Cerebellum (tissue), 4 donors: ENCODE measurements at places on chromosomes 1 and 21.
A peak's percentile ranks its signal among the peaks of the same experiment; 100 is the strongest.

GRCh38 chr1:247914941-247915662 lies 5.0 kb upstream of the OR2T8 start:
- DNase-seq, result no peak

GRCh38 chr1:112371775-112372174 lies 24.2 kb upstream of the CTTNBP2NL start:
- no peak for DNase-seq

DNA sequence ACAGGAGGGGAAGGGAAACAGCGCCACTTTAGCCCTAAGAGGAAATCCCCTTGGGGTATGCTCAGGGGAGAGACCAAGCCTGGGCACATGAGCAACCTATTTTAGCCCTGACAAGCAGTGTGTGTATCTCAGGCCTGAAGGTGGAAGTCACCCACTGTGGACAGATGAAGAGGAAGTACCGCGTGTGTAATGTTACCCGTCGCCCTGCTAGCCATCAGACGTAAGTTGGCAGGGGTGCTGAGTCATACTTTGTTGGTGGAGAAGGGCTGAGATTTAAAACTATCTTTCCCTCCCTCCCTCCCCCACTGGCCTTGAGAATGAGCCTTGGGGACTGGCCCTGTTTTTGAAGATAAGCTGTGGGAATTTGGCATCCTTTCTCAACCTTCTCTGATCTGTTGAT lies 11.2 kb downstream of the AGO1 start:
- DNase-seq, result no peak

DNA sequence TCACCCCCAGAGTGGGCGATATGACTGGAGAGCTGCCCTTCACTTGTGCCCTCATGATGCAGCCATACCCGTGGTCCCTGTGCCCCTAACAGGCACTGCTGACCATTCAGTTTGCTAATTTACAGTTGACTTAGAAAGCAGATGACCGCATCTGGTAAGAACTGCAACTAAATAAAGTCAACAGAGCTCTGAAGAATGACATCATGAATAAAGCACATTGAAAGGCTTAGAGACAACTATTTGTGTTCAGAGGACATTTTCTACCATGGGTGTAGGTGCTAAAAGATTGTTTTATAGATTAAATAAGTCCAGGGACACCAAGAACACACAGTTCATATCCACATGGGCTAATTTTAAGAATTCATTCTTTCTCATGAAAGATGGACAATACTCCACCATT lies 65.5 kb downstream of the LPAR3 start:
- no peak for DNase-seq

- DNase-seq, result peak; percentile 29
Measured at GRCh38 chr1:230422221-230422981, 3.7 kb downstream of the PGBD5 start.

GRCh38 chr21:44737706-44738354 lies 26.5 kb upstream of the TSPEAR start:
- DNase-seq, result no peak

DNA sequence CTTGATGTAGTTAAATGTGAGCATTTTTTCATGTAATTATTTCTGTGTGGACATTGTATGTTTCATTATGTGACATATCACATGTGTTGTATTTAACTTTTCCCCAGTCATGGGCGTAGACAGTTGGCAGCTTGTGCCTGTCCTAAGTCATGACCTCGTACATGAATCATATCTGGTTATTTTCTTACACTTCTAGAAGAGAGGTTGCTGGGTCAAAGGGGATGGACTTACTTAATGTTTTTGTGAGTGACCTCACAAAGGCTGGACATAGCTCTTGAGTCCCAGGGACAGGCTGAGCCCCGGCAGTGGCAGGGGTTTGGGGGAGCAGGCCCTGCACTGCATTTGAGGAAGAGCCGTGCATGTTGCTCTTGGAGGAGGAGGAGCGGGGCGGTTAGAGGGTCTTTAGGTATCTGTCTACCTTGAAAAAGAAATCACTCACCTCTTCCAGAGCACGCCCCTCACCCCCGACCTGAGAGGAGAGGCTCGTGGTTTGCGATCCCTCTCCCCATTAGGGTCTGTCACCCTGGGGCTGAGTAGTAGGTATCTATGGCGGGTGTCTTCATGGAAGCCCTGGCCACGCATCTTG lies 16.4 kb downstream of the IFNGR2 start:
- no peak for DNase-seq

- no peak for DNase-seq
Measured at GRCh38 chr1:19371226-19372135, 59.4 kb downstream of the SLC66A1 start.

GRCh38 chr1:222126052-222126451 lies 384.2 kb upstream of the DUSP10 start:
- DNase-seq, result no peak

DNA sequence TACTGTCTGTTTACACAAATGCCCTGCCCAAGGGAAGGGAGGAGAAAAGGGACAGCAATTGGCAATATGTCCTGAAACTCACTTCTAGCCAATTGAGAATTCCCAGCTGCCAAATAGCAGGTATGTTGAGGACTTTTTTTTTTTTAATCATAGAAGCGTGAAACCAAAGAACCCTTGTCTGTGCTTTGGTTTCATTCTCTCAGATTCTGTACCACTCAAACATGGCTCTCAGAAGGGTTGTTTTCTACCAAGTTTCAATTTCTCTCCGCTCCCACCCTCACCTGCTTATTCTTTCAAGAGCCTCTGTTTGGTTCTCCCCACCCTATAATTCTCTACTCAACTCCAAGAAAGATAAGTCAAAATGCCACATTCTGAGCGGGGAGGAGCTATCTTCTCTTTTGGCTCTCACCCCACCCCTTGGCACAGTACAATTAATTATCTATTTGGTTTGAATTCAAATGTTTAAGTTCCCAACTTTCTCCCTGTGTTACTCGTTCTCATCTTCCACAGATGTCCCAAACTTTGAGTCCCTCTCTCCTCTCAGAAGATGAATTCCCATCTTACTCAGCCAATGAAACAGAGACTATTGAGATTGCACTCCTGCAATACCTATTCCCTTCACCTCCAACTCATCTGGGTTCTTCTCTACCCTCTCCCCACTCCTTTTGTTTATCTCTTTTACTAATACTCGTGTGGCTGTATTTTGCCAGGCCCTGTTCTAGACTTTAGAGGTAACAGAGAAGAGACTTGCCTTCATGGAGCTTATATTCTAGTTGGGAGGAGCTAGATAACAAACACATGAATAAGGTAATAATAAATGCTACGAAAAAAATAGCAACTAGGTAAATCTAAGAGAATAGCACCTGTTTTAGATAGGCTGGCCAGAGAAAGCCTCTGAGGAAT lies 3.9 kb upstream of the TP53BP2 start:
- no peak for DNase-seq
